ENCODE measurements at places on chromosomes 1 and 21.

GRCh38 chr1:44327679-44328491 lies 27.2 kb downstream of the ERI3 start:
- DNase-seq, result peak; percentile 49

DNA sequence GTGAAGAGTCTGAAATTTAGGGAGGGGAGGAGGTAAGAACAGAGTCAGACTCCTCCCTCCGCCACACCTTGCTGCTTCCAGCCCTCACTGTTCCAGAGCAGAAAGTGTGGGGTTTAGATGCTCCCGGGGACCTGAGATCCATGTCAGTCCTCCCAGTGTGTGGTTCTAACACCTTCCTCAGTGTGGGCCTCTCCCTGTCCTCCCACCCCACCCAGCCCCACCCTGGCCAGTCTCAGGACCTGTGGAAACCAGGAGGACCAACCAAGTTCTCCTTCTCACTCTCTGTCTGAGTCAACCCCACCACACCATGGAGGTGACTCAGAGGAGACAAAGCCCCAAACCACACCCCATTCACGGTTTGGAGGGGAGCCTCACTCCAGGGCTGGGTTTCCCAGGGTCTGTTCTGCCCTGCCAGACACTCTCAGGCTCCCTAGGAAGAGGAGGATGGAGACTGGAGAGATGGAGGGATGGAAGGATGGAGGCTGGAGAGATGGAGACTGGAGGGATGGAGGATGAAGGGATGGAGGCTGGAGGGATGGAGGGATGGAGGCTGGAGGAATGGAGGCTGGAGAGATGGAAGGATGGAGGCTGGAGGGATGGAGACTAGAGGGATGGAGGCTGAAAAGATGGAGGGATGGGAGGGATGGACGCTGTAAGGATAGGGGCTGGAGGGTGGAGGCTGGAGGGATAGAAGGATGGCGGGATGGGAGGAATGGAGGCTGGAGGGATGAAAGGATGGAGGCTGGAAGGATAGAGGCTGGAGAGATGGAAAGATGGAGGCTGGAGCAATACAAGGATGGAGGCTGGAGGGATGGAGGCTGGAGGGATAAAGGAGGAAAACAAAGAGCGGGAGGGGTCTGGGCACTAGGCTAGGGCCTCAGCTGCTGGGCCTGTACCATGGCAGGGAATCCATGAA lies 100.9 kb upstream of the RUNX3 start:
- DNase-seq, result no peak

- no peak for DNase-seq
Observed at GRCh38 chr21:37564924-37565529, 198.5 kb downstream of the DYRK1A start.

- no peak for DNase-seq
Observed at GRCh38 chr1:47931395-47931794, 65.8 kb downstream of the TRABD2B start.

- DNase-seq, result no peak
Observed at GRCh38 chr21:45451091-45451740, 46.3 kb downstream of the COL18A1 start.

DNA sequence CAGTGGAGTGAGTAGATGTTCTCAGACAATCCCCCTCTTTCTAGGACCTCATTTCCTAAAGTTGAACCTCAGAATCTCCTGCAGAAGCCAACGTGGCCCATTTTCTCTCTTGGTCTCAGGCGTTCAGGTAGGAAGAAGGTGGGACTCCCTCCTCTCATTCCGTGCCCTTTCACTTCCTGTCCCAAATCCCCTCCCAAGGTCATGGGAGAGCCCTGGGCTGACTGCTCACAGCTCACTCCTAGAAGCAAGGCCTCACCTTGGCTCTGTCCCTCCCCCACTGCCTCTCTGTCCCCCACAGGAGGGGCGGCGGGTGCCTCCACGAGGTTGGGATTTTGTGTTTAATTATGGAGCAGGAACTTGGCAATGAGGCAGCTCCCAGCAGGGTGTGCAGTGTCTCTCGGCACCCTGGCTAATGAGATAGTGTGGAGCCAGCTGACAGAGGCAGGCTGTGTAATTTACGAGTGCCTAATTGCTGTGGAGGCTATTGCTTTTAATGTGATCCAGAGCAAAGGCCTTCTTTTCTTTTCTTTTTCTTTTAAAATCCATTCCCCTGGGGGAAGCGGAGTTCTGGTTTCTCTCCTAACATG lies 9.1 kb upstream of the CDK18 start:
- DNase-seq, result no peak

DNA sequence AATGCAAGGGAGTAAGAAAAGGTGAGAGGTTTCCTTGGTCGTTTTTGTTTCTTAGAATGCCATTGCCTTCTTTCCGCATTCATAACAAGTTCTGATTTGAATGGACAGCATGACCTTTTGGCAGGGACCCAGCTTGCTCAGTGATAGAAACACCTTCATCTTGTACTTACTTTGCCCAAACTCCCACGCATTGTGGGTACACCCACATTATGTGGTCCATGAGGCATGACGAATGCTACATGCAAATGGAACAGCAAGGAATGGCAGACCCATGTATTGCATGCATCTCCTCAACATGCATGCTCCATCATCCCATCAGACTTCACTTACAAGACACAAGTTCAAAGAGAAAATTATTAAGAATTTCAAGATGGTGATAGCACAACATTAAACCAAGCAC lies 102.8 kb downstream of the CDC7 start:
- no peak for DNase-seq

DNA sequence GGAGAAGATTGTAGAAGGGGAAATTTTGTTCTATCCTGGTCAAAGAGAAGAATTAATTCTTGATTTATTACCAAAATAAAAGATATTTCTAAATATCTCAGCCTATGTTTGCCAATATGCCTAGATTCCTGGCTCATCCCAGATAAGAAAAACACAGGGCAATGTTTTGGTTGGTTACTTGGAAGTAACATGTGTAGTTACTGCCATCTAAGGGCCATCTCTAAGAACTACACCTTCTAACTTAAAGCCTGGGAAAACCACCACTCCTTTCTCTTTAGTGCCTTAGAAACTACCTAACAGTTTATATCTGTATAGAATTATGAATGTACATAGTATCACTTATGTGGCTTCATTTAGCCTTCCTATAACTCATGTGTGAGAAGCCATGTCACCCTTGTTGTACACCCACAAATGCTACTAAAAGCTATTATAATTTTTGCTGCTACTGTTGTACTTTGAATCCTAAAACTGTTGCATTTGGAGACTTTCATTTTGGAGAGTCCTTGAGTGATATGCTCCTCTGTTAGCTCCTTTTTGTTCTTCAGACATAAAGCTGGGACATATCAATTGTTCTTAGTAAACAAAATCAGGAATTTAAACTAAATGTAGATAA lies 4.5 kb downstream of the AIM2 start:
- peak; percentile 5 for DNase-seq
